ENCODE measurements at places on chromosomes 7 and 10.

GRCh38 chr7:91634485-91635177, 245.9 kb downstream of the MTERF1 start:
- DNase-seq: no peak

GRCh38 chr7:30040938-30041337, 12.7 kb downstream of the PLEKHA8 start:
- no peak for DNase-seq

- DNase-seq: no peak
Measured at GRCh38 chr7:32047075-32047474, 23.1 kb downstream of the PDE1C start.

DNA sequence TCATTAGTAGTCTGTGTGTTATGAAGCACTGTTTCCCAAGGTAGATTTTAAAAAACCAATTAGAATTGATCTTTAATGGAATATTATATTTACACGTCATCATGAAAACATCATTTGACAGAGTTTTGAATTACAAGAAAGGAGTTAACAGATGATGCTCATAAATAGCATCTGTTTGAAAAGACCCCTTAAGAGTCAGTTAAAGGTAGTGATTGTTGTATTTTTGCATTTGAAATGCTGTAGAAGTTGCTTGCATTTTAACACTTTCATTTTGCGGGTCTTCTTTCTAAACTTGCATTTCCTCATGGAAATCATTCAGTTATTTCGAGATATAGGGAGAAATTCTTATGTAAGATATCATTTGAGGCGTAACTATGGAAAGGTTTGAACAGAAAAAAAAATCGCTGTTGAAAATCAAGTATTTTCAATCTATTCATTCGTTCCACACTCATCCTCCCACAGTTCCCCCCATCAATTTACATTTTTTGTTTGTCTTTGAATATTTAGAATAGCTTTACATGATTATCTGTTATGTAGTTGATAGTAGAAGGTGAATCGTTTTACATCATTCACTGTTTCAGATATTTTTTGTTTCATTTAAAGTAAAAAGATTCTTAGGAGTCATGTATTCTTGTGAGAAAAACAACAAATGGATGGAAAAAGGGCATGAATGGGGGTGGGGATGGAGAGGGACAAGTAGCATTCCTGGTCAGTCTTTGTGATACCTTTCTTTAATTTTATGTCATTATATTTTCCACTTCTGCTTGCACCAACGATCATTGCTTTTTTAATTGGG, 3.0 kb upstream of the SKIDA1 start:
- DNase-seq: no peak

GRCh38 chr7:26155531-26156375, 3.8 kb downstream of the NFE2L3 start:
- DNase-seq: no peak

- no peak for DNase-seq
Measured at GRCh38 chr10:118918116-118918515, 111.4 kb upstream of the NANOS1 start.

- DNase-seq: peak; percentile 46
Measured at GRCh38 chr10:43594944-43595589, 11.2 kb upstream of the ZNF485 start.

DNA sequence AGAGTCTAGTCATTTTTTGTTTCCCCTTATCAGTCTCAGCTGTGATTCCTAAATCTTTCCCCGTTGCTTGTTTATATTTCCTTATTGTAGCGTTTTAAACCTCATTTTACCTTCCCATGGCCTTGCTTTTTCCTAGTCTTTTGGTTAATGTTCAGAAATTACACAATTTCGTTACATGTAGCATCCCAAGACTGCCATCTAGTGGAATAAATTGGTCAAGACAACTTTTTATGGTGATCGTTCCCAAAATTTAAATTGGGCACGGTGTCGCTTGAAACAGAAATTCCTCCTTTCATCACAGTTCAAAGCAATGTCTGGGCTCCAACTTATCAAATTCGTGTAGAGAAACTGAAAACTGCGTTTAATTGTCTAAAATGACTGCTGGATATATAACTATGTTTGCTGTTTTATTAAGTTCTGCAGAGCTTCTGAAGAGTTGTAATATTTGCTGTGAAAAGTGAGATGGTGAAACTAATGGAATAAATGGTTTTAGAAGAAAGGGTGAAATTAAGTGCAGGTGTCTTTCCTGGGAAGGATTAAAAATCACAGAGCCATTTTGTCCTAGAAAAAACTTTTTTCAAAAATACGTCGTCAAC, 370.2 kb downstream of the PHF14 start:
- no peak for DNase-seq

DNA sequence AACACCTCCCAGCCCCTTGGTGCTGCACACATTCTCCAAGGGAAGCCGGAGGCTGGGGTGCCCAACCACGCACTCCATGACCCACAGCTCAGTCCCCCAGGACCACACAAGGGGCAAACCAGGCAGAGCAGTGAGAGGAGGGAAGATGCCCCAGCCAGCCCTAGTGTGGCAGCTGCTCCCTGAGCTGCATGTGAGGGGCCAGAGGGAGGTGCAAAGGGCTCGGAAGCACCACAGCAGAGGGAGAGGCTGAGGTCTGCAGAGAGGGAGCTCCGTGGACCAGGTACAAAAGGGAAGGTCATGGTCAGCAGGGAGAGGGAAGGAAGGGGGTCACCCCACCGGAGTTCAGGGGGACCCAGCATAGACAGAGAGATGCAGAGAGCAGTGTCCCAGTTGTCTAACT, 1.5 kb upstream of the CALML5 start:
- no peak for DNase-seq

- no peak for DNase-seq
Measured at GRCh38 chr7:117941138-117941810, 68.0 kb upstream of the CTTNBP2 start.

GRCh38 chr7:77685233-77685632, 11.0 kb upstream of the RSBN1L start:
- no peak for DNase-seq

GRCh38 chr7:112866424-112866823, 76.2 kb upstream of the TMEM168 start:
- no peak for DNase-seq

- no peak for DNase-seq
Measured at GRCh38 chr7:135390829-135391228, 119.1 kb downstream of the CNOT4 start.

- no peak for DNase-seq
Measured at GRCh38 chr7:127437241-127437640, 44.7 kb upstream of the ZNF800 start.

GRCh38 chr7:78253850-78254725, 455.5 kb downstream of the PHTF2 start:
- DNase-seq: no peak

- no peak for DNase-seq
Measured at GRCh38 chr7:138349841-138350700, 110.0 kb upstream of the TRIM24 start.

DNA sequence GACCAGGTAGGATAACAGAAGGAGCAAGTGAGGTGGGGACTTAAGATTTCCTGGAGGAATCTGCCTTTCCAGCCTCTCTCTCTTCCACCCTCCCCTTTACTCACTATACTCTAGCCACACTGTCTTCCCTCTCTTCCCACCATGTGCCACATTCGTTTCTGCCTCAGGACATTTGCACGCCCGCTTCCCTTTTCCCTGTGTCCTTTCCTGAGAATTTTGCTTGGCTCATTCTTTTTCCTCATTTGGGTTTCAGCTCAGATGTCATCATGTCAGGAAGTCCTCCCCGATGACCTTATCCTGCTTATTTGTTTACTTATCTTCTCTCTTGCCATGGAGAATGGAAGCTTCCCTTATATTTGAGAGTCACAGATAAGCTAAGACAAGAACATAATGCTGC, 363.8 kb downstream of the PRPF18 start:
- no peak for DNase-seq

GRCh38 chr10:14822879-14823755, 14.7 kb downstream of the CDNF start:
- peak; percentile 49 for DNase-seq

- no peak for DNase-seq
Measured at GRCh38 chr10:78599122-78599853, 469.5 kb upstream of the ZMIZ1 start.

DNA sequence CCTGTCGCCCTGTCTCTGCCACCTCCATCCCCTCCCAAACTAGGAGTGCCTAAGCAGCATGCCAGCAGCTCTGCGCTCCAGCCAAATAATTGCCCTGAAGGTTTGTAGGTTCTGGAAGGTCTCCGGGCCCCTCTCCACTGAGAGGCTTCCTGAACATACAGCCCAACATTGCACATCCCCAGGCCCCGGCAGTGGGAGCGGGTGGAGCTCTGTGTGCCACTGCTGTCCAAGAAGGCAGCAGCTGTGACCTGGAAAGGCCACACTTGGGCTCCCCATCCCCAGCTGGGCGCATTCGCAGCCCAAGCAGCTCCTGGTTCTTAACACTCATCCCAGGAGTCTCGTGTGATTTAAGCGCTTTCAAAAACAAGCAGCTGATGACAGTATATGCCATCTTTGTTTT, 95.7 kb downstream of the COL13A1 start:
- no peak for DNase-seq

DNA sequence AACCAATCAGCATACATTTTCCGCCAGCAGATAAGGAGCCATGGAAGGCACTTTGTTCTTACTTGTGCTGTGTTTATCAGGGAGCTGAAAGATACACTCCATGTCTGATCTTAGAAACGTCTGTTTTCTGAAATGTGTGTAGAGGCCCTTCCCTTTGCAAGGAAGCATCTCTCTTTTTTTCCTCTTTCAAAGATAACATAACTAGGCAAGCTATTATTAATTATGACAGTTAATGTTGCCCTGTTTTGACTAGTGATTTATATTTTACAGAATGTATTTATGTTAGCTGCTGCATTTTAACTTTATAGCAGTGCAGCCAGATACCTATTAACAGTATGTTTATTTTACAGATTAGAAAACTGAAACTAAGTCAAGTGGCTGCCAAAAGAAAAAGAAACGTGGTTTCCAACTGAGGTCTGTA, 683.2 kb upstream of the IGFBP3 start:
- DNase-seq: no peak

DNA sequence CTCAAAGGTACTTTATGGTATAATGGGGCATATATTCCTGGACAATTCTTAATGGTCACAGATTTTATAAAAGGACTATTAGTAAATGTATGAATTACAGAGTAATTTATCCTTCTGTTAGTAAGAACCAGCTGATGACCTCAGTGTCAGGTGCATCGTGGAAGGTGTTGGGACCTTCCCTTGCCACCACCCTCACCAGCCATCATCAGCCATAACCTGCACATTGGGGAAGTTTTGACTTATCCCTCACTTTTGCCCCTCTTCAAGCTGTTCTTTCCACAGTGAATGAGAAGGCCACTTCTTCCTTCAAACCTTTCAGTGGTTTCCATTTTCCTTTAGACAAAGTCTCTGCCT, 52.2 kb downstream of the FIGNL1 start:
- DNase-seq: peak; percentile 56

- DNase-seq: no peak
Measured at GRCh38 chr10:104643303-104643663, 2.2 kb downstream of the SORCS3 start.

GRCh38 chr10:98316661-98317060, 48.7 kb upstream of the LOXL4 start:
- DNase-seq: no peak

DNA sequence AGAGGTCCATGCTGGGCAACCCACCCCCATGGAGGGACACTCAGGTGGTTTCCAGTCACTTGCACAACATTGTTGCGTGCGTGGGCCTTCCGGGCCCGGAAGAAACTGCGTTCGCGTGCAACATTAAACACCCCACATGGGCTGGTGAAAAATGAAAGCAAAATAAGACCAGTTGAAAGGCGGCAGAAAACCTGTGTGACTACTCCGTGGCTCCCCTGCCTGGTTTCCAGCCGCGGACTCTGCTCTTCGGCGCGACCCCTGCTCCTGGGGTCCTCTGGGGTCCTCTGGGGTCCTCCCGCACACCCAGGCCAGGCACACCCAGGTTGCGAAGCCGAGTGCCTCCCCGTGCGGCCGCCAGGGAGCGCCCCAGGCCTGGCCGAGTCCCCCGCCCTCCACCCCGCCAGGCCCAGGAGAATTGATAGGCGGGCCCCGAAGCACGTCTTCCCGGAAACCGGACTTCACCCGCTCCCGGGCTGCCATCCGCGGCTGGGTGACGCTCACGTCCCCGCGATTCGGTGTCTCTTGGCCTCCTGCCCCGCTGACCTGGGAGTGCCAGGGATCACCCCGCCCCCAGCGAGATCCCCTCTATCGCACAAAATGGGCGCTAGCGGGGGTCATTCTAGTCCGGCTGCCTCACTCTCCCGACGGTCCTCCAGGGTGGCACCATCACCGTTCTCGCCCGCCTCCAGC, 1.9 kb upstream of the SH2D4B start:
- DNase-seq: peak; percentile 79

- no peak for DNase-seq
Measured at GRCh38 chr7:106367018-106367420, 82.2 kb upstream of the NAMPT start.

DNA sequence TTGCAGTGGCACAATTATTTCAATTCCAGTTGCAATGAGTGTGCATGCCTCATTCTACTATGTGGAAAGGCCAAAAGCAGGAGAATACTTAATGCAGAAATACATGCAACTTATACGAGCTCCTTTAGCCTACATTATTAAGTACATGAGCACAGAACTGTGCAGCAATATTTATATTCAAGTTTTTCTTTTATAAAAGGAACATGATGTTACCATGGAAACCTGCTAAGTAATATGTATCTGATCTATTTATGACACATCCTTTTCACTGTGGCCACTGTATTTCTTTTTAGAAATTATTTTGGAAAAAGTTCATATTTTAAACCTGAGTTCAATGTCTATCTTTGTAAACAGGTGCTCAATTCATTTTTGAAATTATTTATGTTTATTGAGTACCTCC, 88.9 kb downstream of the ELAPOR2 start:
- no peak for DNase-seq

- peak; percentile 8 for DNase-seq
Measured at GRCh38 chr10:94299417-94299816, 63.3 kb downstream of the NOC3L start.

- DNase-seq: no peak
Measured at GRCh38 chr7:29167721-29168120, 21.4 kb upstream of the CPVL start.

GRCh38 chr7:35446091-35446490, 192.2 kb upstream of the TBX20 start:
- DNase-seq: no peak

GRCh38 chr10:132765435-132765834, 20.5 kb downstream of the NKX6-2 start:
- no peak for DNase-seq

DNA sequence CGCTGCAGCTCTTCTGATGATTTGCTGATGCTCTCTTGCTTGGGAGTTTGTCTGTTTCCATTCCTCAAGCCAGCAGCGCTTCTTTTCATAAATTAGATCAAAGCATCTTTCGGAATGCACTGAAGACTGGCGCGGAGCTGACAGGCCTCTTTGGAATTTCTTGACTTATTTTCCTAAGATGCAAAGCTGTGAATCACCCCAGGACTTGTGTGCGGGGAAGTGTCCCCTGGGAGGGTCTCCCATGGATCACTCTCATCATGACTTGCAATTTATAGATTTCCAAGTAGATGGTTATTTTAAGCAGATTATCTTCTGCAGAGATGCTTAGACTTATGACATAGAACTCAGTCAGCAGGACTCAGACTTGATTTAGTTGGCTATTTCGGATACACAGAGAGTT, 467.2 kb downstream of the TCERG1L start:
- no peak for DNase-seq

- DNase-seq: no peak
Measured at GRCh38 chr10:69503896-69504265, 52.6 kb downstream of the TSPAN15 start.
